ENCODE measurements at places on chromosomes 12 and 14.

DNA sequence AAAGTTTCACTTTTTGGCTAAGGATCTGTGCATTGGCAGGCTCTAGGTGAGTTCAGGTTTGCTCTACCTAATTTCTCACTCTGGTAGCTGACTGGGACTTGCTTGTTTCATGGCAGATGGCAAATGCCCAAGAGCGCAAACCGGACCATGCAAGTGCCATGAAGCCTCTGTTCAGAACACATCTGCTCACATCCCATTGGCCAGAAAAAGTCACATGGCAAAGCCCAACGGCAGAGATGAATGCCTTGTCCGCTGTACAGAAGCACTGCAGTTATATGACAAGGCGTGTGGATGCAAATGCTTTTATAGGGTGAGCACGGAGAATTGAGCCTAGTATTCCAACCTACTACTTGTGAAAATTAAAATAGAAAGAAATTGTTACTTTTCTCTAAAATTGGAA, 202.2 kb upstream of the HMGA2 start:
- no peak for DNase-seq

GRCh38 chr14:66495218-66496098, 9.3 kb downstream of the CCDC196 start:
- DNase-seq: no peak

GRCh38 chr12:124862768-124863415, 772 bp downstream of the SCARB1 start:
- no peak for DNase-seq

- no peak for DNase-seq
Observed at GRCh38 chr12:118023301-118023860, 6.9 kb downstream of the RFC5 start.

GRCh38 chr12:6916426-6917200, 2.2 kb downstream of the ENO2 start:
- DNase-seq: no peak

DNA sequence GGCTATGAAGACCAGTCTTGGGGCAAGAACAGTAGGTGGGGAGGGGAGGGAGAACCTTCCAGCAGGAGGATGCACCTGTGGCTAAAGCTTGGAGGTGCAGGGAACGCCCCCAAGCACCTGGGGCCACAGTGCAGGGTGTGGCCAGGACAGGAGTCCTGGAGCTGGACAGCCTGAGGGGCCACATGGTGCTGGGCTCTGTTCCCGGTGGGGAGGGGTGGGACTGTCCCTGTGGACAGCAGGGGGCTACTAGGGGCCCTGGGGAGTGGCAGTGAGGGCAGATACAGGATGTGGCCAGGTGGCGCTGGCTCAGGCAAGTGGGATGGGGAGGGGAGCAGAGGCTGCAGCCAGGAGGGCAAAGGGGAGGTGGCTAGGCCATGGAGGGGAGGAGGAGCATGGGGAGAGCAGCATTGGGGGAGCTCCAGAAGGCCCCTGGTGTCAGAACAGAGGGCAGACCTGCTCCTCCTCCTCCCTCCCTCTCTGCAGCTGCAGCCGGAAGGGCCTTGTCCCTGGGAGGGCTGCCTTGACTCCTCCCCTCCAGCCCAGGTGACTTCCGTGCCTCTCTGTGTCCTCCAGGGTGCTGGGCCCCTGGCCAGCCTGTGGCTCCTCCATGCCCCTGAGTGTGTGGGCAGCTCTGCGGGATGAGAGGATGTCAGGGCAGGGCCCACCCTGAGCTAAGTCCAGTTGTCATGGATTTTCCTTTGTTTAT, 68.4 kb upstream of the DLK1 start:
- DNase-seq: no peak

- DNase-seq: no peak
Observed at GRCh38 chr12:79706676-79707075, 15.9 kb upstream of the PAWR start.

DNA sequence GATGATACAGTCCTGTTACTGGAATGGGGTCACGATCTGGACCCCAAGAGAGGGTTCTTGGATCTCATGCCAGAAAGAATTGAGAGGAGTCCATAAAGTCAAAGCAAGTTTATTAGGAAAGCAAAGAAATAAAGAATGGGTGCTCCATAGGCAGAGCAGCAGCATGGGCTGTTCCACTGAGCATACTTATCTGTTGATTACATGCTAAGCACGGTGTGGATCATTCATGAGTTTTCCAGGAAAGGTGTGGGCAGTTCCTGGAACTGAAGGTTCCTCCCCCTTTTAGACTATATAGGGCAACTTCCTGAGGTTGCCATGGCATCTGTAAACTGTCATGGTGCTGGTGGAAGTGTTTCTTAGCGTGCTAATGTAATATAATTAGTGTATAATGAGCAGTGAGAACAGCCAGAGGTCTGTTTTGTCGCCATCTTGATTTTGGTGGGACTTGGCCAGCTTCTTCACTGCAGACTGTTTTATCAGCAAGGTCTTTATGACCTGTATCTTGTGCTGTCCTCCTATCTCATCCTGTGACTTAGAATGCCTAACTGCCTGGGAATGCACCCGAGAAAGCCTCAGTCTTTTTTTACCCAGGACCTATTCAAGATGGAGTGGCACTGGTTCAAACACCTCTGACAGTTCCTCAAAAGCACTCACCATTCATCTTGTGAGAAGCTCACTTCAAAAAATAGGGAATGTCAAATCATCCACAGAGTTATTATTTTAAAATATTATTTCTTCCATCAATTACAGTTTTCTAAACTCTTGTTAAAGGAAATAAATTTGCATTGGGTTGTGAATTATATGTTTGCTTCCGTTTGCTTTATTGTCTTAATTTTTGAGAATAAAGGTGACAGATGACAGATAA, 1358.8 kb upstream of the TMEM132C start:
- DNase-seq: no peak

Measured in stimulated activated CD8-positive, alpha-beta memory T cell treated with anti-CD3 and anti-CD28 coated beads, Interleukin-7, amount 100 ng/mL, for 48 hours (primary cell).